Activated B cell treated with CpG ODN at 0.5 μM for 24 hours (primary cell): ENCODE measurements at places on chromosomes 5 and 9. TPM values are rescaled to one million over a fixed set of nuclear protein-coding genes. Genes with fewer than 3 reads are reported as not detected.

The CXXC5 gene
- total RNA-seq = 94.9 and 115 TPM in 2 replicates

The ARHGEF37 gene
- total RNA-seq = 0.88 and 1.1 TPM in 2 replicates

The RLN2 gene
- 1.8 and 1.9 TPM in 2 replicates for total RNA-seq

The PCDHGB4 gene
- 0.91 and 1.2 TPM in 2 replicates for total RNA-seq

The MFAP3 gene
- 18.4 and 20.8 TPM in 2 replicates for total RNA-seq

The TMEM174 gene
- not detected in 2 replicates for total RNA-seq

The UBAC1 gene
- total RNA-seq = 24.3 and 25.5 TPM in 2 replicates

The PCDHAC2 gene
- not detected in 2 replicates for total RNA-seq

The KCNV2 gene
- total RNA-seq = not detected in 2 replicates

The RAD50 gene
- total RNA-seq = 42.5 and 42.6 TPM in 2 replicates

The GADD45G gene
- 7.5 and 7.6 TPM in 2 replicates for total RNA-seq

The SPATA6L gene
- total RNA-seq = 0.53 TPM in 1 of 2 replicates, not detected in the other
